Activated CD4-positive, CD25-positive, alpha-beta regulatory T cell treated with anti-CD3 and anti-CD28 coated beads, Interleukin-2, amount 50 U/mL, for 24 hours (primary cell): ENCODE measurements at places on chromosomes 3 and 15.

- no peak for ATAC-seq
Observed at GRCh38 chr3:127192576-127193232, at the start of gene PRR23E. Gene PRR23E (plus strand): TSS chr3:127193131. CDS start chr3:127196686, 3,555 bp downstream.

GRCh38 chr3:44948239-44948638 is 27.7 kb downstream of the ZDHHC3 start:
- ATAC-seq = no peak

GRCh38 chr3:57226176-57226575 is 1.4 kb upstream of the APPL1 start:
- no peak for ATAC-seq

GRCh38 chr3:14231145-14231990 is 52.8 kb downstream of the LSM3 start:
- ATAC-seq = no peak

- no peak for ATAC-seq
Observed at GRCh38 chr3:150227839-150228238, 180.3 kb upstream of the TSC22D2 start.

- no peak for ATAC-seq
Observed at GRCh38 chr3:50532062-50532705, 28.8 kb upstream of the CACNA2D2 start.

DNA sequence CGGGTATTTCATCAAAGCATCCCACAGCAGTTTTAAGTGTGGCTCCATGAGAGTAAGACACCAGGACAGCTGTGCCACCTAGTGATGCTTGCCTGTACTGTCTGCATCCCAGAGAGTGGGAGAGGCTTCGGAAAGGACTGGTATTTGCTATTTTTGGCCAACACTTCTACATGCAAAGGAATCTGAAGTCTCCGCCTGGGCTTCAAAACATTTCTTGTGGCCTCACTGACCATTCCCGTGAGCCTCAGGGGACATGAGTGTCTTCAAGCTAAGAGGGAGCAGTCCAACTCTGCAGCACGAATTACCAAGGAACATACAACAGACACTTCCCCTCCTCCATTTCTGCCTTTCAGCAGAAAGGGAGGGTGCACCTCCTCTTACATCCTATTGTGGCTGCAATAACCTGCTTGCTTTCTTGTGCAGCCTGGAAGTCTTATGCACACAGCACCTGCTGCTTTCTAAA is 177.5 kb downstream of the RORA start:
- ATAC-seq = no peak

DNA sequence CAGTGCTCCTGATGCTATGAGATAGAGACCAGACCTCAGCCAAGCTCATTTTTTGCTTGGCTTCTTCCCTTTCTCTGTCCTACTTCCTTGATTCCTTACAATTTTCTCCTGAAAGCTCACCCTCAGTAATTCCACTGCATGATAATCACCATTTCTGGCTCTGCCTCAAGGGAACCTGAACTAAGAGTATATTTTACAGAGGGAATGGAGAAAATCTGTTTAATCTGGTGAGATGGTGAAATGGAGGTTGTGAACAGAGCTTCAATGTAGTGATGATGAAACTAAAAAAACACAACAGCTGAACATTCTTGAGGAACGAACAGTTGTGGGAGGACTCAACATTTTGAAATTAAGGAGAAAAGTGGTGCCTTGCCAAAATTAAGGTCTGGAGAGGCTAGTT is 16.3 kb downstream of the HHLA2 start:
- ATAC-seq = no peak

GRCh38 chr3:120393243-120393642 is 44.1 kb upstream of the LRRC58 start:
- no peak for ATAC-seq

- ATAC-seq = no peak
Observed at GRCh38 chr15:89629829-89630228, 25.4 kb downstream of the KIF7 start.
